ENCODE measurements at places on chromosomes 3 and 15.

DNA sequence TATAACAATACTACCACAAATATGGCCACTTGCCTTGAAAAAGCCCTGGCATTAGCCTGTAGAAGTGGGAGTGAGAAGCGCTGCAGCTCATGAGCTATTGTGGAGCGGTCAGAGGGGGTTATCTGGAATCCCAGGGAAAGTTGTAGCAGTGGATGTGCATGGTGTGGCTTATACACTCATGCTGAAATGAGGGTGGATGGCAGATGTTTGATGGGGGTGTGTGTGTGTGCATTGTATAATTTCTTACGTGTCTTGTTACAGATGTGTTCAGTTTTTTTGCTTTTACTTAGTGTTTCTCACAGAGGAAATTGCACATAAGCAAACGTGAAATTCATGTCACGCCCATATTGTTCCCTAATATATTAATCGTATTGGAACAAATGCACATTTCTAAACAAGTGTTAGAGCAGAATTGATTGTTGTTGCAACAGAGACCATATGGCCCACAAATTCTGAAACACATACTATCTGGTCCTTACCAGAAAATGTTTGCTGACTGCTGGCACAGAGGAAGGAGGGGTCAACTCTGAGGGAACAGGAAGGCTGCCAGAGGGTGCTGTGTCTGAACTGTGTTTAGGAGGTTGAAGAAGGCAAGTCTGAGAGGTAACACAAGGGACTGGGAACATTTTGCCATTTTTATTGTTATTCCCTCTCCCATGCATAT lies 200.0 kb upstream of the CFAP20DC start:
- no peak for DNase-seq

- no peak for DNase-seq
These were observed 20.6 kb downstream of the MTMR14 start for GRCh38 chr3:9669720-9670432.

- no peak for DNase-seq
These were observed 70.1 kb downstream of the ZNF609 start for GRCh38 chr15:64530472-64530871.

DNA sequence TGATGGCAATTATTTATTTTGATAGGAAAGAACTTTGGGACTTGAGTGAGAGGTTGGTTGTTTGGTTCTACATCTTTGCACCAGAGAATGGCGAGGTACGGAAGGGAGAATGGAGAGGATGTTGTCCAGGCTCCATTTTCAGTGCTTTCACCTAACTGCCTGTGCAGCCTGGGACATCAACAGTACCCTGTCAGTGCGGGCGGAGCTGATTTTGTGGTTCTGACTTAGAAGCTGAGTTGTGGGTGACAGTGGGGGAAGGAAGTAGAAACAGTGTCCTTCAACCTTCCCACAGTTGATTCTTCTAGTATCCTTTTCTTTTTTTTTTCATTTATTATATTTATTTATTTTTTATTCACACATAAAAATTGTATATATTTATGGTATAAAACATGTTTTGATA lies 95.3 kb downstream of the TIGIT start:
- DNase-seq: no peak

- DNase-seq: no peak
These were observed 52.9 kb upstream of the ITGA11 start for GRCh38 chr15:68484696-68485400.

DNA sequence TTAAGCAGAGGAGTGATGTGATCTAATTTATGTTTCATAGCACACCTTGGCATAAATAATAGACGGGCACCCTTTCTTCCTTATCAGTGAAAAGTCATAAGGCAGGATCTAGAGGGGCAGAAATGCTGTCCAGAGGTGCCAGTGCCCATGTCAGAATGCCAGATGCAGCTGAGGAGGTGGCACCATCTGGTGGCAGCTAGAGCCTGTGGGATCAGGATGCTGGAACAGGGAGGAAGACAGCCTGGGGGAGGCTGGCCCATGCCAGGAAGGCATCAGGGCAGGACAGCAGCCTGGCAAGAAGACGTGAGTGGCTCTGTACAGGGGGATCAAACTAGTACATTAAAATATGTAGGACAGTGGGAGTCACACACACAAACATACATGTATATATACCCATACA lies 16.5 kb downstream of the MYH15 start:
- no peak for DNase-seq

DNA sequence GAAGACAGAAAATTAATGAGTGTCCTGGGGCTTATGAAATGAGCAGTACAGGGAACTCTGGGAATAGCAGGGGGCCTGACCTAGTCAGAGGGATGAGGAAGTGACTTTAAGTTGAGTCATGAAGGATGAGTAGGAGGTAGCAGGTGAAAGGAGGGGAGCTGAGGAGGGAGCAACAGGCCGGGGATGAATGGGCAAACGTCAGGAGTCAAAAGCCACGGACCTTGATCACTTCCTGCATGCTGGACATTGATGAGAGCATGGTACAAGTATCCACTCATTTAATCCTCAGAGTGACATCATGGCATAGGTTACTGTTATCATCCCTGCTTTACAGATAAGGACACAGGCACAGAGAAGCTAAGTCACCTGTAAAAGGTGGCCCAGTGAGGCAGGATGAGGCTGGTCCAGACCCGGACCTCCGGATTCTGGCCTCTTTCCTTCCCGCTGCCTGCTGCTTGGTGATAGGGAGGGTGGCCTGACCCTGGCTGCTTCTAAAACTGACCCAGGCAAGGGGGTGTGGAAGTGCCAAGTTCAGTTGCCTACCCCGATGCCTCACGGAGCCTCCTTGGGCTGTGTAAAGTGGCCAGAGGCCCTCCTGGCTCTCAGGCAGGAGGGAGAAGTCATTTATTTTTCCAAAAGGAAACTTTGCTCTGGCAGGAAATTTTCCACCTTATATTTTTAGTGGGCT lies 7.6 kb downstream of the CORO2B start:
- DNase-seq: no peak

- no peak for DNase-seq
These were observed 679.9 kb downstream of the NTRK3 start for GRCh38 chr15:87576486-87577176.

DNA sequence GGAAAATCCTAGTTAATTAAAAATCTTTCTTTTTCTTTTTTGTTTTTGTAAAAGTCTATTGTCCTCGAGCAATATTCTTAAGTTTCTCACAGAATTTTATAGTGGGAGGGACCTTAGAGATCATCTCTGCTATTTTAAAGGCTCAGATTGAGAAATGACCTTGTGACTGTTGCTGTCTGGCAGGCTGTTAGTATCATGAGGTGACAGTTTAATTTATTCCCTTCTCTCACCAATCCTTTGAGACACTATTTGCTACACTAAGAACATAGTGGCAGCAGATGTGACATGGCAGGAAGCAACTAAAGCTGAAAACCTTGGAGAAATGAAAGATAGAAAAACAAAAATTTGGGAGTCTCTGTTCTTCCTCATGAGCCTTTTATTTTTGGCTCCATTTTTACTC lies 24.9 kb downstream of the APPL1 start:
- DNase-seq: no peak

DNA sequence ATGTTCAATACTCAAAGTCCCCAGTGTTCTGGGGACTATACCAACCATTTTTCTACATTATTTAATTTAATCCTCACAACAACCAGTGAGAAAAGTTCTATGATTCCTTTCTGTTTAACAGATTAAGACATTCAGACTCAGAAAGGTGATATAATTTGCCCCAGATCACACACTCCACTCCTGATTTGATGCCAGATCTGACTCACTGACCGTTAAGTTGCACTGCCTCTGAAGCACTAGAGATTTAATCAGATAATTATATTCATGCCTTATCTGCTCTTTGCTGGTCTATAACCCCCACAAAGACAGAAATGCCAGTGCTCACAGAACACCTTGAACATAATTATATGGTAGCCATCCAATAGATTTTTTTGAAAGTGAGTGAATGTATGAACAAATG lies 501.0 kb downstream of the IGSF11 start:
- no peak for DNase-seq

DNA sequence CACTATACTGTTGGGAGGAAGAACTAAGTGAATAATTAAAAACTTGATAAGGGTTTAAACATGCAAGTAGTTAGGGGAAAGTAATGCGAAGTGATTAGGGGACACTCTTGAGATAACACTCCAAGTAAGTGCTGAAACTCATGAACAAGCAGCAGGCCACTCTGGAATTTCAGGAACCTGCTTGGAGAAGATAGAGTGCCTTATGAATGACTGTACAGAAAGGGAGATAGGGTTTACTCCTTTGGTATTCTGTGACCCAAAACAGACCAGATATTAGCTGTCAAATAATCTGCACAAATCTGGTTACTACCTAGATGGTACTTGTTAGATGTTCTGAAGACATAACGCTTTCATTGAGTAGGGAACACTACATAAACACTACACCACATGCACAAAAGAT lies 85.6 kb downstream of the FRMD4B start:
- DNase-seq: no peak

- no peak for DNase-seq
These were observed 184.0 kb downstream of the BCHE start for GRCh38 chr3:165653130-165653778.

- no peak for DNase-seq
These were observed 209.2 kb downstream of the TBL1XR1 start for GRCh38 chr3:176987901-176988650.

GRCh38 chr15:41556677-41557076 lies 2.3 kb upstream of the TYRO3 start:
- no peak for DNase-seq

GRCh38 chr15:89670971-89671560 lies 8.1 kb downstream of the PLIN1 start:
- DNase-seq: no peak

- DNase-seq: no peak
These were observed 50.6 kb upstream of the TBC1D23 start for GRCh38 chr3:100209948-100210771.

DNA sequence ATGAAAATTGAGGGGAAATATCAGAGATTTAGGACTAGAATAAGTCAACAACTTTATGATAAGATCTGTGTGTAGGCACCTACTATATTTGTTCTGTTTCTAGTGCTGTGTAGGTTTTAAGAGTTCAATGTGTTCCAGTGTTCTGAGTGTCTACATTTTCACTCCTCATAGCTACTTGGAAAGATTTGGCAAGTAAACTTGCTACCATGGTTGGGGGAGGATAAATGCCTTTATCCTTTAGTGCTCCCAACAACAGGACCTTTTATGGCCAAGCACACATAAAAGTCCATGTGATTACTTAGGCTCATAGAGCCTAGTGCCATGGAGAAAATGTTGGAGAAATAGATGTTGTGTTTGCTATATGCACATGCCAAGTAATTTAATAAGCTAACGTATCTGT lies 64.0 kb downstream of the LYSMD4 start:
- no peak for DNase-seq

GRCh38 chr3:147195887-147196286 lies 210.5 kb downstream of the ZIC4 start:
- DNase-seq: no peak

DNA sequence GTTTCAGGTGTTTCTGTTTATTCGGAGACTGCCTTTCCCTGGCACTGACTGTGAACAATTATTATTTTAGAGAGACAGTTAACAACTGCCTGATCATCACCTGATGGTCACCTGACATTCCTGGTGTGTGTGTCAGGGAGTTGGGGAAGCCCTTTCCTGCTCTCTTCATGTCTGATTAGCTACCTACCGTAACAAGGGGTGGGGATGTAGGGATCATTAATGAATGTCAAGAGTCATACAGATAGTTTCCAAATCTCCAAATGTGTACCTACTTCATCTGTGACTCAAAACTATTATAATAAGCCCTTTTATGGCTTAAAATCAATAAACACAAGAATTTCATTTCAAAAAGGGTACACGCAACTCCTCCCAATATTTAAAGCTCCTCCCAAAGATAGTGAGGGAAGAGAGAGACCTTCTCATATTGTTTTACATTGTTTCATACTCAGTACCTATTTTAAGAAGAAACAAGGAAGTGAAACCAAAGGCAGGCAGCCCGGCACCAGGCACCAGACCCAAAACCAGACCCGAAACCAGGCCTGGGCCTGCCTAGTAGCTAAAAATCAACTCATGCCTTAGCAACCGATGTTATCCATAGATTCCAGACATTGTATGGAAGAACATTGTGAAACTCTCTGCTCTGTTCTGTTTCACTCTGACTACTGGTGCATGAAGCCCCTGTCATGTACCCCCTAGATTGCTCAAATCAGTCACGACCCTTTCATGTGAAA lies 844.9 kb upstream of the ALCAM start:
- no peak for DNase-seq

- no peak for DNase-seq
These were observed 99.3 kb downstream of the BDH1 start for GRCh38 chr3:197456261-197457091.

- DNase-seq: no peak
These were observed 96.7 kb downstream of the ADCY5 start for GRCh38 chr3:123352134-123352554.

DNA sequence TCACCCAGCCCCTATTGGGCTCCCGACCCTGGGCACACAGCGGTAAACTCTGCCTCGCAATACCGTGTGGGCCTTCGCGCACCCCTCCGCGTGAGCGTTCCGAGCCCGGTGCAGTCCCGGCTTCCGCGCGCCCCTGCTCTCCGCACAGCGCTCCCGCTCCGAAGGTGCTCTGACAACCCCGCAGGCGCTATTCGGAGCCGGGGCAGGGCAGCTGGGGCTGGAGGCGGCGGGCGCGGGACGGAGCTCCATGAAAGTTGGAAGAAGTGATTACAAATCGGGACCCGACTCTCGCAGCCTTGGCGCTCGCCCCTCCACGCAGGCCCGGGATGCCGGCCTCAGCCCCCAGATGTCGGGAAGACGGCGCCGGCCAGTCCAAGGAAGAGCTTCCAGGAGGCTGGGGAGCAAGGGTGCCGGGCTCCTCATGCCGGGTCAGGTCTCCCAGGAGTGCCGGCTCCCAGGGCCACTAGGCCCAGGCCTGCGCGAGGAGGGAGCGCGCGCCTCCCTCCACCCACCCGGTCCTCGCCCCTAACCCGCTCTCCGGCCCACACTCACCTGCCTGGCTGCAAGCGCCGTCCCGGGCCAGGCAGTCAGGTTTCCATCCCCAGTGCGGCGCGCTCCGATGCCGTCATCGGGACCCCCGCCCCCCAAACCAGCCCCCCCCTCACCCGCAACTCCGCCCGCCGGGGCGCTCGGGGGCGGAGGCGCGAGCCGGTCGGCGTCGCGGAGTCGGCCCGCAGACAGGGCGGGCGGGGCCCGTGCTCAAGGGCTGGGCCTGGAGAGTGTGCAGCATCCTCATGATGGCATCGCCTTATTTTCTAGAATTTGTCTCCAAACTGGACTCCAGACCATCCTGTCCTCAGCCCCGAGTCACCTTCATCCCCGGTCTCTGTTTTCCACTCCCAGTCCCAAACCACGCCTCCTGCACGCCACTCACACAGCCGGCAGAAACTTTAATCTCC lies at the start of gene KIF7:
TSS of gene KIF7 (minus strand) at position 621 of the 959 bp plus-strand sequence. CDS start 2,537 bp downstream, outside the sequence.
- no peak for DNase-seq

DNA sequence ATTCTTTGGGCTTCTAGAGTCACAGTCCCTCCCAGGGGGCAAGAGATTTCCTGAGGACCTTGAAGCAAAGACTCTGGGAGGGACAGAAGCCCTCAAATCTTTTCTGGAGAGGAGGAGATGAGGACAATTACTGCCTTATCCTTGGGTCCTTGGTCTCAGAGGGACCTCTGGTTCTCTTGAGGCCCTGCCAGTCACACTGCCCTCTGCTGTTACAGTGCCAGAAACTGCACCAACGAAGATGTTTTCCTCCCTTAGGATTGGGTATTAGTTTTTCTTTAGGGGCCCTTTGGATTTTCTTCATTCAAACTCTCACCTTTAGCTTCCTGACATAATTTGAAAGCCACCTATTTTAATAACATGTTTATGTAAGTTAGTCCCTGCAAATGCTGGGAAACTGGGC lies 58.2 kb upstream of the SCN5A start:
- no peak for DNase-seq

- no peak for DNase-seq
These were observed 319.3 kb upstream of the ATP10A start for GRCh38 chr15:26182441-26182840.

- no peak for DNase-seq
These were observed 24.9 kb downstream of the PRR23E start for GRCh38 chr3:127217596-127218453.
